Stimulated activated CD8-positive, alpha-beta memory T cell treated with anti-CD3 and anti-CD28 coated beads, Interleukin-12 subunit alpha, Interleukin-12 subunit beta, amount 100 ng/mL, for 1 hour (primary cell): ENCODE measurements at places on chromosomes 2 and 18.

DNA sequence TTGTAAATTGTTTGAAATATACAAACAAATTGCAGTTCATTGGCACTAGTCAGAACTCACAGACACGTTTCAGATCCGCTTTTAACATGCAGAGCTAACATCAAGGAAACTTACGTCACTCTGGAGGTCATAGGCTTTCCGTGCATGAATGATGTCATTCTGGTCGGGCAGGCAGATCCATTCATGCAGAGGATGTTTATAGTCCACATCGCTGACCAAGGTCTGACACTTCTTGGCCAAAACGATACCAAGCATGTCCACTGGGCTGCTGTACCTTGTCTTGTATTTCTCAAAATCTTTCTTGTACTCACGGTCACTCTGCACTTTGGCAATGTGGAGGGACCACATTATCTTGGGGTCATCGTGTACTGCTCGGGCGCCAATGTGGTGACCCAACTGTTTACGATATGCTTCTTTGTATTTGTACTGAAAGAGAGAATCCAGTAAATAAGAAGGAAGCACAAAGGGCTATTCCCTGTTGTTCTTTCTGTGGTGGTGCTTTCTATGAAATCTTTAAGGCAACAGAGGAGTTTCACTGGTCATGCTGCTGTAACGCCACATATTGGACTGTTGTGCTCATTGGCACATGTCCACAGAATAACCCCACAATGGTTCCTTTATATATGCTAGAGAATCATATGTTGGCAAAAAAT, 114.8 kb downstream of the NEB start:
- DNase-seq, result no peak

- DNase-seq, result no peak
Observed at GRCh38 chr2:36449943-36450392, 94.4 kb downstream of the CRIM1 start.

- no peak for DNase-seq
Observed at GRCh38 chr2:237726401-237726830, 72.2 kb upstream of the RBM44 start.

GRCh38 chr2:83342860-83343329, 1116.2 kb downstream of the SUCLG1 start:
- DNase-seq, result no peak

DNA sequence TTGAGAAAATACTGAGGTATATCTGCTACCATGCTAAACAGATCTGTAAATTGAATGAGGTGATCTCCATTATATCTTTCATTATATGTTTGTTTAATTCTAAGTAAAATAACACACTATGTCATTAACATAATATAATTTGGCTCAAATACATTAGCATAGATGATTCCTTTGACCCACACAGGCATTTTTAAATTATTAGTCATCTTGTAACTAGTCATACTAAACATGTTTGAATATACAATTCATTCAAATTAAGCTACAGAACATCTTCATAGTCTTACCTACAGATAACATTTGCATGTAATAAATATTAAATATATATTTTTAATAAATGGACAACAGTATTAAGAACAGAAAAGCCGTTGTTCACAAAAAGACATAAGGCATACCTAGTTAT, 52.7 kb upstream of the KYNU start:
- no peak for DNase-seq

DNA sequence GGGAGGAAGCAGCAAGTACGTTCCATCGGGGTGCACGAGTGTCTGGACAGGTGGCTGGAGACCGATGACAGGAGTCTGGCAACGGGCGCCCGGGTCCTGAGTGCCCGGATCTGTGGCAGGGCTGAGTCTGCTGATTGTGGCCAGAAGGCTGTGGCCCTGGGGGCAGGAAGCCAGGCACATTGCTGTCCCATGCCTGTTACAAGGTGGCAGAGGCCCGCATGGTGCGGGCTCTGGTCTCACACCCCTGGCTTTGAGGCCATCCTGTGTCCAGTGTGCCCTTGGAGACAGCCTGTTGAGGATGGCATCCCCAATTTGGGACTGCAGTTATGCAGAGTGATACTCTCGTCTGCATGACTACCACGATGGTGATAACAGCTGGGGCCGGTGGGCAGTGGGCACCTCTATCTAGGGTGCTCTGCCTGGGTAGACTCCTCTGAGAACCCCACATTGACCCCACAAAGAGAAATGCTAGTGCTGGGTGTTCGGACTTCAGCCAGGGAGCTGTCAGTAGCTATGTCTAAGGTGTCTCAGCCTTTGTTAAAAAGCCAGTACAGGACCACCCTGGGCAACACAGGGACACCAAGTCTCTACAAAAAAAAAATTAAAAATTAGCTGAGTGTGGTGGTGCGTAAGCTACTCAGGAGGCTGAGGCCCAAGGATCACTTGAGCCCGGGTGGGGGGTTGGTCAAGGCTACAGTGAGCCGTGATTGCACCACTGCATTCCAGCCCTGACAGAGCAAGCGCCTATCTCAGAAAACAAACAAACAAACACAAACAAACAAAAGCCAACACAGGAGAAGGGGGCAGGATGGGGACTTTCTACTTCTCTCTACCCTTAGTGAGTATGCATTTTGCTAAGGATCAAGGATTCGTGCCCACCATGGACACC, 88.3 kb downstream of the RHOB start:
- no peak for DNase-seq

GRCh38 chr2:180446492-180446891, 439.4 kb upstream of the CWC22 start:
- no peak for DNase-seq

DNA sequence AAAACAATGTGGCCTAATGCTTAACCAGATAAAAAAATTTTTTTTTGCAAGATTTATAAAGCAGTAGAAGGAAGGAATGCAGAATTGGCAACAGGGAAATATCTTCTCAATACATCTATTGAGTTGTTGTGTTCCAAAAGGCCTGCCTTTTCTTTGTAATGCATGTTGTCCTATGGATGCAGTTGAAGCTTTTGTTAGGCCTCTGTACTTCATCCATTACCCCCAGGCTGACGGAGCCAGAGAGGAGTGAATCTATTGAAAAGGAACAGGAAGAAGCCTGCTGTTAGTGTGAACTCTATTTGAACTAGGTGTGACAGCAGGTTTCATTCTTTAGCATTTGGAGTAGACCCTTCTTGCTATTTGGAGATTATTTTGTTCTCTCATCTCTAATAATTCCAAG, 56.5 kb downstream of the MTX2 start:
- DNase-seq, result no peak
